Kidney tubule cell (primary cell): ENCODE measurements at places on chromosomes 12 and 14.

DNA sequence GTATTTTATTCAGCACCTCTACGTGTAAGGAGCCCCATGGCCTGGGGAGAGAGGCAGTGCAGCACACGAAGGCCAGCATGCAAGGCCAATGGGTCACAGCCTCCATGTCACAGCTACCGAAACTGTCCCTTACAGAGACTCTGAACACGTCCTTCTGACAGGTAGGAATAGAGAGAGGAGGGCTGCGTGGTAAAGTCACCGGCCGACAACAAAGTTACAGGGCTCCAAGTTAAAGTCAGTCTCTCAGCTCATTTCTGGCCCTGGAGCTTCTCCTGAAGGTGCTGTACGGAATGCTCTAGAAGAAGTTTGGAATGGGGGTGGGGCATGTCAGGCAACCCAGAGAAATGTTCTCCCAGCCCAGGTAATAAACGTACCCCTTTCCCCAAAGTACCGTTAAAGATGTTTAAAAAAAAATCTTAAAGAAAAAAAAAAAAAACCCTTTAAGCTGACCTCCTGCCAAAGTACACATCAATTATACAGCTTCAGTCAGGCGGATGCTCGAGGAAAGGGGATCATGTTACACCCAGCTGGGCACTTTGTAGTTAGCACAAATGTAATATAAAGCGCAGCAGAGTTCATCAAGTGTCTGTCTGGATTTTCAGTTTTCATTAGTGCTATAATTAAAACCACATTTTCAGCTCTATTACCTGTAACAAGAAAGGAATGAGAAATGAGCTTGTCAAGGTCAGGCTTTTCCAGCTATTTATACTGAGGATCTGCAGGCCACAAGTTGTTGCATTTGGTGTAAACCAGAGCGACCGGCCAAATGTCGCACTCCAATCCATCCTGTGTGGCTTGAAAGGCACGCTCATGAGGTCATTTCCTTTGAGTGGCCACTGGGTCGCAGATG lies 53.3 kb upstream of the CDKN3 start:
- DNase-seq: no peak

DNA sequence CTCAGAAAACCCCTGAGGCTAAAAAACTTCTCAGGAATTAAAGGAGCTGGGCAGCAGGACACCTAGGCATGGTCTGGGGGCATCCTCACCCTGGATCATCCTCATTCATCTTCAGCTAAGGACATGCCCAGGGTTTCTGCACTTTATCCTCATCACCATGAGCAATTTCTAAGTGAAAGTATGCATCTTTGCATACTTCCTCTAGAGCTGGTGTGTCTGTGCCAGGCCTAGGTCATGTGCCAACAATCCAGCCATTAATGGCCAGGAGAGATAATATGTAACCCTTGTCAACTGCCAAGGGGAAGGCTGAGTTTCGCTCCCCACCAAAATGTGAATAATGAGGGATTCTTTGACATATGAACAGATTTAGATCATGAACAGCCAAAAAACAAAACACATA lies 160.5 kb downstream of the KITLG start:
- peak; percentile 50 for DNase-seq

GRCh38 chr14:61504901-61505300 lies 183.5 kb downstream of the PRKCH start:
- no peak for DNase-seq

DNA sequence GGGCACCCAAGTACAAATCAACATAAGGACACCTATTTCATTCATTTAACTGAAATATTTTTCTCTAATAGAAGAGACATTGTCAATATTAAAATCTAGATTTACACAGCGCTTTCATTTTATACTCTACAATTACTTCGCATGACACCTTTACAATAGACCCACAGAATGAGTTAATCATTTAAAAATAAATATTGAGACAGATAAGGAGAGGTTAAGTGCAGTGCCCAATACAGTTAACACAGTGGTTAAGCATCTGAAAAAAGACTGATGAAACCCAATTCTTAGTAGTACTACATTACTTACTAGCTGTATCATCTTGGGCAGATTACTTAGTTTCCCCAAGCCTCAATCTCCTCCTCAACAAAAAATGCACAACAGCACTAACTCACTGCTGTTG lies 116.2 kb downstream of the DENND5B start:
- DNase-seq: no peak

DNA sequence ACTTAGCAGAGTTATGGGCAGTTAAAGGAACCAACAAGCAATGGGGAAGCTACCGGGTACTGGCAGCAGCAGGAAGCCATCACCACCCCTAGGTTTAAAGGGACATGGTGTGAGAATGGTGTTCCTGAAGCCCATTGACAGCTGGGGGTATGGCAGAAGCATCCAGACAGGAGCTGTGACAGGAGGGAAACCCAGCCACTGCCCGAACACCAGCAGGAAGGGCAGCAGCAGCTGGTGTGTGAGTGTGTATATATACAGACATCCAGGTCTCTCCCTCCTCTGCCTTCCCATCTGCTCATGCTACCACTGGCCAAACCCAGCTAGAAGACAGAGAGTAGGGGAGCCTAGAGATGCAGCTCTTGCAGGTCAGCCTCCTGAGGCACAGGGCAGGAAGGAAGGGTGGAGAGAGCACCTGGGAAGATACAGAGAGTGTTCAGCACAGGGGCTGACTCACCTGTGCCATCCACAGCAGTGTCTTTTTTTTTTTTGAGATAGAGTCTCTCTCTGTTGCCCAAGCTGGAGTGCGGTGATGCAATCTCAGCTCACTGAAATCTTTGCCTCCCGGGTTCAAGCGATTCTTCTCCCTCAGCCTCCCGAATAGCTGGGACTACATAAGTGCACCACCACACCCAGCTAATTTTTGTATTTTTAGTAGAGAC lies 9.2 kb upstream of the ADCK1 start:
- DNase-seq: no peak

- no peak for DNase-seq
Observed at GRCh38 chr12:71431991-71432390, 7.6 kb upstream of the LGR5 start.

DNA sequence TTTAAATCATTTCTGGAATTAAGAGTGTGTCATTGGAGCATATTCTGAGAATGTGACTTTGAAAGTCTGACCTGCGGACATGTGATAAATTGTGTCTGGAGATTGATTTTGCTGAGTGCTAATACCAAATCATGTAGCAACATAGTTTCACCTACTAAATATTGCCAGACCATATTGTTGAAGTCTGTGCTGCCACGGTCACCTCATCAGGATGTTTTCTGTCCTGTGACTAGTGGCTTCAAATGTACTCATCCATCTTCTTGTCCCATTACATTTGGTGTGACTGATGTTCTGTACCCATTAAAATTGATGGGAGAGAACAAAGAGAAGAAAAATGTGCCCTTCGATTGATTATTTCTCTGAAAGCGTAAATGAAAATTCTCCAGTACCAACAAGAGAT lies 265.3 kb downstream of the PDZRN4 start:
- no peak for DNase-seq

GRCh38 chr12:18171571-18171970 lies 81.6 kb upstream of the RERGL start:
- no peak for DNase-seq

- no peak for DNase-seq
Observed at GRCh38 chr12:56928262-56928661, 5.9 kb downstream of the SDR9C7 start.

GRCh38 chr14:102594514-102595175 lies 2.2 kb downstream of the RCOR1 start:
- peak; percentile 74 for DNase-seq

- no peak for DNase-seq
Observed at GRCh38 chr14:91261115-91261514, 16.6 kb upstream of the GPR68 start.

DNA sequence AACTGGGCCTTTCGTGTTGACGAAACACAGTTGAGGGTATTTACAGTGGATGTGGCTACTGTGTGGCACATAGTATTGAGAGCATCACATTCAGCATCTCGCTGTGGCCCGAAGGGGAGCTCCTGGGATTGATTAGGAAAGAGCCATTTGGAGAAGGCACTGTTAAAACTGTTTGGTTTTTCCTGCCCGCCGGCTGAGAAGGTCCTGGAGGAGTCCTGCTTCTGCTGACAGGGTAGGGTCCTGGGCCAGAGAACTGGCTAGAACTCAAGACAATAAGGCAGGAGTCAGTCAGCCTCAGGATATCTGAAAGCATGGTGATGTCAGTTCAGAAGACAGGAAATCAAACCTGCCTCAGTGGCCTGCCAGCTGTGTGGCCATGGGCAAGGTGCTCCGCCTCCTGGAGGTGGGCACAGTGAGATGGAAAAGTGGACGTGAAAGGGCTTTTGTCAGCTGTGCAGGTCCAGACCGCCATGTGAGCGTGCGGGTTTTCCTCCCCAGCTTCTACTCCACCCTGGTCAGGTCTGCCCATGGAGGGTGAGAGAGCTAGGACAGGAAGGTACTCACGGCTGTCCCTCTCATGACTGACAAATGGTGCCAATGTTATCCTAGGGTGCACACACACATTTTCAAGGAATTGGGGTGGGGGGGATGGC lies 92.3 kb downstream of the NTF3 start:
- DNase-seq: no peak
